ENCODE measurements at places on chromosomes 3 and 15.

DNA sequence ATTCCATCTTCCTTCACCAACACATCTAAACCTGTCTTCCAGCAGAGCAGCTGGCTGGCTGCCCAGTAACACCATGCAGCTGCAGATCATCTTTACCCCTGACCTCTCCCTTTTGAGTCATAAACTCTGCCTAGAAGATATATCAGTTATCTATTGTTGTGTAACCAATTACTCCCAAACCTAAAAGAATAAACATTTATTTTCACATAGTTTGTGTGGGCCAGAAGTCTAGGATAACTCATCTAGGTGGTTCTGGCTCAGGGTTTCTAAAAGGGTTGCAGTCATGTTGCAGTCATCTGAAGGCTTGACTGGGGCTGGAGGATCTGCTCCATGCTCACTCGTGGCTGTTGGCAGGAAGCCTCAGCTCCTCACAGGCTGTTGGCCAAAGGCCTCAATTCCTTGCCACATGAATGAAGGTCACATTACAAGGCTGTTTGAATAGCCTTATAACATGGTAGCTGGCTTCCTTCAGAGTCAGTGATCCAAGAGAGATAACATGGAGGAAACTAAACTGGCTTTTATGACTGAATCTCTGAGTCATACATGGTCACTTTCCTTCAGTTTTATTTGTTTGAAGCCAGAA is 92.8 kb downstream of the GOLIM4 start:
- DNase-seq, result no peak

DNA sequence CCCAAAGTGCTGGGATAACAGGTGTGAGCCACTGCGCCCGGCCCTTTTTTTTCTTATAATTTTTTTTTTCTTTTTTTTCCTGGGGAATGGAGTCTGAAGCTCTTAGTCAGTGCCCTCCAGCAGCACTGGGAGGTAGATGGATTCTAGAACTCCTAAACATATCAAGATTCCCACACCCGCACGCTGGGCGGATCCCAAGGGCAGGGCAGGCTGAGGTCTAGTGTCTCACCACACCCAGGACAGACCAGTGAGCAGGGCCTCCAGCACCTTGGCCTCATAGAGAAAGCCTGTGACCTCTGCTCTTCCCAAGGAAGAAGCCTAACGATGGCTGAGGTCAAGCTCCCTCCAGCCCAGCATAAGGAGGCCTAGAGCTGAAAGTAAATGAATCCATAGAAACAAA is 153.7 kb upstream of the MEF2A start:
- DNase-seq, result no peak

DNA sequence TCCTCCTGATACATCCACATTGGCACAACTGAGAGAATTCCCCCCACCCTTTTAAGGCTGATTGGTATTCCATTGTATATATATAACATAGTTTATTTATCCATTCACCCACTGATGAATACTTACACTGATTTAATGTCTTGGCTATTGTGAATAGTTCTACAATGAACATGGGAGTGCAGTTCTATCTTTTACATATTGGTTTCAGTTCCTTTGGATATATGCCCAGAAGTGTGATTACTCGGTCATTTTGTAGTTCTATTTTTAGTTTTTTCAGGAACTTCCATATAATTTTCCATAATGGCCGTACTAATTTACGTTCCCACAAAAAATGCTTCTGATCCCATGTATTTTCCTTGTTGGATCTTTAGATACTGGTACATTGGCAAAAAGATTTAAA is 135.3 kb downstream of the FMN1 start:
- no peak for DNase-seq

- DNase-seq, result no peak
These were observed 54.6 kb downstream of the SPRED1 start for GRCh38 chr15:38307251-38307650.

DNA sequence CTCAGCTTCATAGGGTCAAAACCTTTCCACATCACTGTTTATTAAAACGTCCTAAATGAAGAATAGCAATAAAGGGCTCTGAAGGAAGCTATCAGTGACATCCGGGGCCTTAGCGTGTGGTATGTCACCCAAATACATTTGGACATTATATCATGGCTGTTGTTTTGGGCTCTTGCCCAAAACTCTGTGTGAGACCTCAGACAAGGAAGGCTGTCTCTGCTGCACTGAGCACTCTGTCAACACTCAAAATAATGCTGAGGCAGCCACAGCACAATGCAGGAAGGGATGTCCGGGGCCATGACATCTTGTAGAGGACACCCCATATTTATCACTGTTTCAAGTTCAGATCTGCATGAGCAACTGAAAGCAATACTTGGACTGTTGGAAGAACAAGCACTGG is 293.8 kb upstream of the WNT5A start:
- DNase-seq, result no peak

- DNase-seq, result no peak
These were observed 33.6 kb downstream of the MORF4L1 start for GRCh38 chr15:78906316-78906620.

DNA sequence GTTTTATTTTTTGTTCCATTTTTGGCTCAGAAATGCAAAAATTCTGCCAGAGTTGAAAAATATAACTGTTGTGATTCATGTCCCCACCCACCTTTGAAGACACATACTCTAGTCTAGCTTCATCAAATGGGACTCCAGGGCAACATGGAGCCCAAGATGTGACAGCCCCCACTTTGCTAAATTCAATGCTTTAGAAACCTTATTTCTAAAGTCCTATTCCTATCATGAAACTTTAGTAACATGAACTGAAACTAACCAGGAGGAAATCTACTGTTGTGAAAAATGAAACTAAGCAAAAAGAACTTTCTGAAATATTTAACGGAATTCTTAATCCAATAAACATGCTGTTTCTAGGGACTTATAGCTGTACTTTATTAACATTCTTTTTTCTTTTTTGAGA is 20.3 kb downstream of the UBP1 start:
- no peak for DNase-seq

DNA sequence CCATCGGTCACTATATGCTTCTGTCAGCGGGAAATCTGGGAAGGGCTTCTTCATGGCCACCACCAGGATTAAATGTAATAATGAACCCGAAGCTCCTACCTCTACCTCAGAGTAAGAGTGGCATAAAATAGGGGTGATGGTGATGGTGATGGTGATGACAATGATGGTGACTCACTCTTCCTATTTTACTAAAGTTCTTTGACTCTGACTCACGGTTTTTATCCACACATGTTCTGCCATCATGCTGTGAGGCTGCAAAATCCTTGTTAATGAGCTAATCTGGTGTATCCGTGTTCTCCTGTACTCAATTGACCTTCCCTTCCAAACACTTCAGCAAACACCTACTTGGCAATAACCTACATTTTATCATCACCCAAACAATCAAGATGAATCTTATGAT is 18.3 kb upstream of the FOXP1 start:
- DNase-seq, result no peak

GRCh38 chr15:87522997-87523396 is 733.5 kb downstream of the NTRK3 start:
- no peak for DNase-seq

DNA sequence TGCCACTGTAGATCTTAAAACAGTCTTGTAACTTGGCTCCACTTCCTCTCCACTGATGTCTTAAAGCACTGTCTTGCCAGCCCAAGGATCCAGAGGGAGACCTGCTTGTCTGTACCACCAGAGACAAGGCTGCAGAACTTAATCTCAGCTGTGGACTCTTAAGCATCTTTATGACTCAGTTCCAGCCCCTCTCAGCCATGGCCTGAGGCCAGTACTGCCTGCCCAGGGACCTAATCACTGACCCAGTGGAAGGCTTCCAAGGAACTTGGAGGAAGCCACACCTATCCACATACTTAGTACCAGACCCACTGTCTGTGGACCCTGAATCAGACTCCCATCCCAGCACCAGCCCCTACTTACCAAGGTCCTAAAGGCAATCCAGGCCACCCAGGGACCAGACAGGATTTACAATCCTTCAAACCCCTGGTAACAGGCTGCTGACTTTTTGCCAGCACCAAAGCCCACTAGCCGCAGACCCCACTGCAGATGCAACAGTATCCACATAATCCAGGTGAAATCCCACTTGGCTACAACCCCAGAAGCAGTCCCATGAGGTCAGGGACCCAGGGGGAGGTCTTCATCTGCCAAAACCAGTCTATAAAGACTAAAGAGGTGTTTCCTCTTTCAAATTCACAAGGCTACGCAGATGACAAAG is 41.9 kb upstream of the PRR20G start:
- DNase-seq, result no peak

Data from GM23338 (cell line).